ENCODE measurements at places on chromosomes 2 and 18.

DNA sequence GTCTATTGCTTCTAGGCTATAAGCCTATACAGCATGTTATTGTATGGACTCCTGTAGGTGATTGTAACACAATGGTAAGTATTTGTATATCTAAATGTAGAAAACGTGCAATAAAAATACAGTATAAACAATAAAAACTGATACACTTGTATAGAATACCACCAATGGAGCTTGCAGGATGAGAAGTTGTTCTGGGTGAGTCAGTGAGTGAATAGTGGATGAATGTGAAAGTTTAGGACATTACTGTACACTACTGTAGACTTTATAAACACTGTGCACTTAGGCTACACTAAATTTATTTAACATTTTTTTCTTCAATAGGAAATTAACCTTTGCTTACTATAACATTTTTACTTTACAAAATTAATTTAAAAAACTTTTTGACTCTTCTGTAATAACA lies 679.2 kb upstream of the ZNF804A start:
- no peak for DNase-seq

DNA sequence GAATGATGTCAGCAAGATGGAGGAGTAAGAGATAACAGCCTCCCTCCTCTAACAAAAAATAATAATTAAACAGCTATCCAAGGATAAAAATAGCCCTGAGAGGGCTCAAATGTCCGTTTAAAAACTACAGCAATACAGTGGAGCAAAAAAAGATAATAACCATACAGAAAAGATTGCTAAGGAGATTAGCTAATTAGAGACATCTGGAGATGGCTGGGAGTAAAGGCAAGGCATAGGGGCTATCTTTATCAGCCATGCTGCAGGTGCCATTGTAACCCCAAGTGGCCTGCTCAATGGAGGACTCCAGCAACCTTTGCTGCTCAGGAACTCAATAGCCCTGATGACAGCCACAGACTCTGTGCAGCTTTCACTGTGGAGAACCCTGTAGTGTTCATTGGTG lies 42.7 kb downstream of the MDH1 start:
- DNase-seq, result peak; percentile 7

- no peak for DNase-seq
These were observed 252.5 kb downstream of the ETAA1 start for GRCh38 chr2:67649331-67650261.

DNA sequence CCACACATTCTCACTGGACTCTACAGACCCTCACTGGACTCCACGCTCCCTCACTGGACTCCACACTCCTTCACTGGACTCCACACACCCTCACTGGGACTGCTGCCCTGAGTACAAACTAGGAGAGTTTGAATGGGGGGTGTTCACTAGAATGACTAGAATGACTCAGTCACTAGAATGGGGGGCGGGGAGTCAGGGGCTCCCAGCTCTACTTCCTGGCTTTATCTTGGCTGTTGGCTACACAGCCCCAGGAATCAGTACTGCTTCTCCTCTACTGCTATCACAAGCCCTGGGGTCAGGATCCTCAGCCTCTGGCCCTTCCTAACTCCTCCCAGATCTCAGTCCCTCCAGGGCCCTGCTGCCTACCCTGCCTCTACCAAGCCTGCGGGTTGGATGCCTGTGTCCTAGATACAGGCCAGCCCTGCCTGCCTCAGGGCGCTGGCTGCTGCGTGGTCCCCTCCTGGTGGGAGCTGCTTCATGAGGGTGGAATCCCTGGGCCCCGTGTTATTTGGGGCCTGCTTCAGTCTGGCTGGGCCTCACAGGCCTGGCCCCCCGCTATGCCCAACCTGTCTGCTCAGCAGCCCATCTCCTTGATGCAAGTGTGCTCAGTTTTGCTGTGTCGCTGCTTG lies 7.8 kb downstream of the PTMA start:
- peak; percentile 70 for DNase-seq

- DNase-seq, result no peak
These were observed 17.7 kb upstream of the RAB10 start for GRCh38 chr2:26016012-26016705.

DNA sequence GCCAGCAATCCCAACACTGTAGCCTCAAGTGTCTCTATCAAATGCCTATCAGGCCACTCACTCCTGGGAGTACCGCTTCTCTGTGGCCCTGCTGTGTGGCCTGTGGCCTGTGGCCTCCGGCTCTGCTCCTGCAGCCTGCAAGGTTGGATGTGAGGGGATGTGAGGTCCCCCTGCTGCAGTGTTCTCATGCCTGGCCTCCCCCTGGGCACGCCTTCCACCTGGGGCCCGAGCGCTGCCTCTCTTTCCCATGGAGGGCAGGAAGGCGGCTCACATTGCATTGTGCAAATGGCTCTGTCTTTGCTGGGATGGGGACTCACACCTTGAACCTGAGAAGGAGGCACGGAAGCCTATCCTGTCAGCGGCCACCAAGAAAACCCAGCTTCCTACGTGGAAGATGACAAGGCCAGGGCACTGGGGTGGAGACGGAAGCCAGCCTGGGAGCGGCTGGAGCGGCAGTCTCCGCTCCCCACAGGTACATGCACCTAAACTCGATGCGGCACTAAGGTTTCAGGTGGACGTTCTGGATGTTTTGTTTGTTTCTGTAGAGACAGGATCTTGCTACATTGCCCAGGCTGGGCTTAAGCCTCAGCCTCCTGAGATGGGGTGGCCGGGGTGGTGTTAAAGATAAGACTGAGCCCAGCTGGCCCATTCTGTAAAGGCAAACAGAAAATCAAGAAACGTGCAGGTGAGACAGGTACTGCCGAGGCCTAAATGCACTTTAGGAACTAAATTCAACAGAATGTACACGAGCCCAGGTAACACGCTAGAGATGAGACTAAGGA lies 140.1 kb downstream of the HDAC4 start:
- no peak for DNase-seq

- peak; percentile 50 for DNase-seq
These were observed 51.4 kb downstream of the ZFP36L2 start for GRCh38 chr2:43175020-43175441.

- DNase-seq, result peak; percentile 86
These were observed 4.6 kb downstream of the LOXL3 start for GRCh38 chr2:74548900-74549826.

DNA sequence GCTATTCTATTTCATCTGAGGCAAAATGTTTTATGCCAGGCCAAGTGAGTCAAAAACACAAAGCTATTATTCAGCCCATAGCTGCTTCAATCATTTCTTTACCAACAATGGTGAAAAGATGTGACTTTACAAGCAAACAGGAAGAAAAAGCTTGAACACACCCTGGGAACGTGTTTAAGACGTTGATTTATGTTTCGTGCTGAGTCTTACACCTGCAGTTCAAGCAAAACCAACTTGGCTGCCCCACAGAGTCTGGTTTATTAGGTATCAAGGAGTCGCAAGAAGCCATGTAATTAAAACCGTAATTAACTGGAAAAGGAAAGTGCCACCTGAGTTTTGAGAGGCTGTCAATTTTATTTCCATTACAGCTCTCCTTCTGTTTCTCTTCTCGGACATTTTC lies 295.5 kb downstream of the MEIS1 start:
- DNase-seq, result no peak

- no peak for DNase-seq
These were observed 11.6 kb downstream of the PNO1 start for GRCh38 chr2:68169308-68169707.

DNA sequence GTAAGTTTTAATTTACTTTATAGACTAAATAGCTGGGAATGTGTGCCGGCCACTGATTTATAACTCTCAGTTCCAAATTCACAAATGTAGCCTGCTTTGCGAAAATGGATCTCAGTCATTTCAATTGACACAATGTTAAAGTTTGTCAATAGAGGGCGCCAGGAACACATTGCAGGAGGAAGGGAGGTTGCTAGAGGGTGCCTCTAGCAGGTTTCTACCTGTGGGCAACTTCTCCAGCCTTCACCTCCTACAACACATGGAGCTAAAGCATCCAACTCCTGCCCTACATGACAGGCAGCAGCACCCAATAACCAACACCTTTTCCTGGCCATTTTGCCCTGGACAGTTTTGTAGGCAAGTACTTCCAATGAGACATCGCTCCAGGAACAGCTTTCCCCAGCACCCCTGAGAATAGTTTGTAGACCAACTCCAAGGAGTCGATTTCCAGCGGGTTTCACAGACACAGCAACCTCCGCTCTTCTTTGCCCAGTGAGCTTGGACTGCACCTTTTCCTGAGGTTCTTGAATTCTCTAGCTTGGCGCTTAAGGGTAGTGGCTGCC lies 784.8 kb upstream of the CDH2 start:
- peak; percentile 66 for DNase-seq

- no peak for DNase-seq
These were observed 179.4 kb upstream of the ARL4C start for GRCh38 chr2:234676109-234676782.

- DNase-seq, result peak; percentile 89
These were observed at the start of gene ARHGAP25 for GRCh38 chr2:68734688-68735525. Gene ARHGAP25 (plus strand): TSS chr2:68734811. CDS start chr2:68735200, 389 bp downstream.

DNA sequence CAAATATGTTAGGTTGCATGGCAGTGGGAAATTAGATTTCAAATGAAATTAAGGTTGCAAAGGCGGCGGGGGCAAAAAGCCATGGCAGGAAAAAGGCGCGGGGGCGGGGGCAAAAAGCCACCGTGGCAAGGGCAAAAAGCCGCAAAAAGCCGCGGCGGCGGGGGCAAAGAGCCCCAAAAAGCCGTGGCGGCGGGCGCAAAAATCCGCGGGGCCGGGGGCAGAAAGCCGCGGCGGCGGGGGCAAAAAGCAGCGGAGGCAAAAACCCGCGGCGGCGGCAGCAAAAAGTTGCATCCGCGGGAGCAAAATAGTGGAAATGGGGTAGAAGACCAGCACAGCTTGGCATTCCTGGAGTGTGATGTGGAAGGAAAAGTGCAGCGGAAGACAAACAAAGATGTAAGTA lies 417.1 kb downstream of the ANKRD30B start:
- peak; percentile 0 for DNase-seq

- no peak for DNase-seq
These were observed 33.8 kb downstream of the LCLAT1 start for GRCh38 chr2:30480703-30481322.

DNA sequence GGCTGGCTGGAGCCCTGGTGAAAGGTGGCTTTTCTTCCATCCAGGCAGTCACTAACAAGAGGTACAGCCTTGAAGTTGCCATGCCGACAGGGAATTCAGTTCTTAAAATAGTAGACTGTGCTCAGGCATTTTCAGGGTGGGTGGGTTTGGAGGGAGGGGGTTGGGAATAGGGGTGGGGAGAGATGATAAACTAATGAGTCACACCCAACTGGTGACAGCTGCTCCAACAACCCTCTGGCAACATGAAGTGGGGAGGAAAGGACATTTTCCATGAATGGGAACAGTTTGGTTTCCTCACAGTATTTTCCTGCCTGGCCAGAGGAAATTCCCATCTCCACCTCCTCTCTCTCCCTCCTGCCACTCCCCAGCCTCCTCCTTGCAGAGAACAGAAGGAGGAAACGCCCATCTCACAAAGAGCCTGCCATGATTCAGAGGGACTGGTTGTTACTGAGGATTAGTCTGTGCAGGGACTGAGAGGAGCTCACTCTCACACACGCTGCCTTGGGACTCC lies 113.0 kb upstream of the SLC1A4 start:
- no peak for DNase-seq

DNA sequence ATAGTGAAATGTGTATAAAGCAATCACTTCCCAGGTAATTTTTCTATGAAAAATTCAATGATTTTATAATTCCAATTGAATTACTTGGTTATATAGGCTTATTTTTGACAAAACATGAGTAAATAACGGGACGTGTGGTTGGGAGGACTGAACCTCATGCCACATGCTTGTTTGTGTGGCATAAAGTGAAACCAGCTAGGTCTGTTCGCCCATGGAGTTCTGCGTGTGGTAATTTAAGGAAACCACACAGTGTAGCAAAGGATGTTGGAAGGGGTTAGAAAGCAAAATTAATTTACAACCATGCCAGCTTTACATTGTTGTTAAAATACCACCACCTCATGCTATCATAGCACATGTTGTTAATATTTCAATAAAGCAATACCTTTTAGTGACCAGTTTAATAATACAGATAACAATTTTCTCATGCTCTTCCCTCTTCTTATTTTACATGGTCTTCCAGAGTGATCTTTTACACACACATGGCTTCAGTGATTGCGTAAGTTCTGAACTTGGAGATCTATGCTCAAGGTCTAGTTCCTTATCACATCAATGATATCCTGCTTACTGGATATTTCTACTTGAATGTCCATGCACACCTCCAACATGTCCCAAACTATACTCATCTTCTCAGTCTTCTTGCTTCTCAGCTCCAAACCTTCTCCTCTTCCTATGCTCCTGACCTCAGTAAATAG lies 156.4 kb upstream of the ITGA4 start:
- DNase-seq, result peak; percentile 84

DNA sequence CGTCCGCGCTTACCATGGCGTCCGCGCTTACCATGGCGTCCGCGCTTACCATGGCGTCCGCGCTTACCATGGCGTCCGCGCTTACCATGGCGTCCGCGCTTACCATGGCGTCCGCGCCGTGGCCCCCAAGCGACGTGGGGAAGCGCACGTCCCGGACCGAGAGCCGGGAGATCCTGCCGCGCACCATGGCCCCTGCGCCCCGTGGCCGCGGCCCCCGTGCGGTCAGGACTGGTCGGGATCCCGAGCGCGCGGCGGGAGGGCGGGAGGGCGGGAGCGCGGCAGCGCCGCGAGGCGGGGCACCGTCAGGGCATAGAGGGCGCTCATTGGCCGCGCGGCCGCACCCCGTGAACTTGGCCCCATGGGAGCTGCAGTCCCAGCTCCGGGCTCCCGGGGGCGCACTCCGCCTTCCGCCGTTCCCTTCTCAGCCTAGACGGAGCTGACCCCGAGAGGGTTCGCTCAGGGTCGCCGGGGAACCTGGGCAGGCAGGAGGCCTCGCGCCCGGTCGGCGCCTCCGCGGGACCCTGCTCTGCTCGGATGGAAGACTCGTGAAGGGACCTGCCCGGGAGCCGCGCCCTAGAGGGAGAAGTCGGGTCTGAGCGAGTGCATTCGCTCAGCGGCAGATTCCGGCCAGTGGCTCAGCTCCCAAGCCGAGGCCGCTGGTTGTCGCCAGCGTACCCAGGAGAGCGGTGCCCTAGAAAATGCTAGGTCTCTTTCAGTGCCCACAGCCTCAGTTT lies at the start of gene ENOSF1:
TSS of gene ENOSF1 (minus strand) at position 230 of the 734 bp plus-strand sequence. CDS start at position 187, 43 bp downstream.
- DNase-seq, result peak; percentile 95

GRCh38 chr2:60551240-60552077 lies 2.0 kb downstream of the BCL11A start:
- DNase-seq, result peak; percentile 75

DNA sequence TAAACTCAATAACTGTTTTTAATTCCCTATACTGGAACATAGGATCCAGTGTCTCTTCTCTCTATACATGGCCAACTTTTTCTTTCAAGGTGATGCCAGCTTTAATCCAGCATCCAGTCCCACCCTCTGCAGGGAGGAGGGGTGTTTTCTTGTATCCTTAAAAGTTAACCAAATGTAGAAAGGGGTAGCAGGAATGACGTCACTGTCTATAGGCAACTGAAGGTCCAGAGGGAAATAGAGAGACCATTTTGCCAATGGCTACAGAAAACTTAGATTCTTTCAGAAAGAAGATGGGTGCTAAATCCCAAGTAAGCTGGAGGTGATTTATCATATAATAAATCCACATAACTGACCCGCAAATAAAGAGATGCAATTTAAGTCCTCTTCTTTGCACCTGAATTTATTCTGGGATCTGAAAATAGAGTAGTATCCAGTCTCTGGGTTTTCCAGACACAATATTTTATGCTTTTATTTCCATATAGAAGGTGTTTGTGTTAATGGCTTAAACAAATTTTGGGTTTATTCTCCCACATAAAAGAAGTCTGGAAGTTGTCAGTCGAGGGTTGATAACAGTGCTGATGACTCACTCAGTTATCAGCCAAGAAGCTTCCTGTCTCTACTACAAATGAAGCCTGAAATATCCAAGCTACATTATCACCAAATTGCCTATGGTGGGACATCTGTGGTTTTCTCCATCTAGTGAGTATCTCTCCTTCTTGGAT lies 5.7 kb upstream of the DNER start:
- peak; percentile 43 for DNase-seq

- DNase-seq, result peak; percentile 87
These were observed 388.6 kb upstream of the TNP1 start for GRCh38 chr2:217248312-217248935.

Data from hematopoietic multipotent progenitor cell treated with erythropoietin and hydrocortisone succinate and interleukin-3 and kit ligand, for 4 days (in vitro differentiated cells).